ENCODE measurements at places on chromosomes 6 and 20.
A peak's percentile ranks its signal among the peaks of the same experiment; 100 is the strongest.

GRCh38 chr6:143528164-143528811 is 16.8 kb upstream of the FUCA2 start:
- DNase-seq: no peak

DNA sequence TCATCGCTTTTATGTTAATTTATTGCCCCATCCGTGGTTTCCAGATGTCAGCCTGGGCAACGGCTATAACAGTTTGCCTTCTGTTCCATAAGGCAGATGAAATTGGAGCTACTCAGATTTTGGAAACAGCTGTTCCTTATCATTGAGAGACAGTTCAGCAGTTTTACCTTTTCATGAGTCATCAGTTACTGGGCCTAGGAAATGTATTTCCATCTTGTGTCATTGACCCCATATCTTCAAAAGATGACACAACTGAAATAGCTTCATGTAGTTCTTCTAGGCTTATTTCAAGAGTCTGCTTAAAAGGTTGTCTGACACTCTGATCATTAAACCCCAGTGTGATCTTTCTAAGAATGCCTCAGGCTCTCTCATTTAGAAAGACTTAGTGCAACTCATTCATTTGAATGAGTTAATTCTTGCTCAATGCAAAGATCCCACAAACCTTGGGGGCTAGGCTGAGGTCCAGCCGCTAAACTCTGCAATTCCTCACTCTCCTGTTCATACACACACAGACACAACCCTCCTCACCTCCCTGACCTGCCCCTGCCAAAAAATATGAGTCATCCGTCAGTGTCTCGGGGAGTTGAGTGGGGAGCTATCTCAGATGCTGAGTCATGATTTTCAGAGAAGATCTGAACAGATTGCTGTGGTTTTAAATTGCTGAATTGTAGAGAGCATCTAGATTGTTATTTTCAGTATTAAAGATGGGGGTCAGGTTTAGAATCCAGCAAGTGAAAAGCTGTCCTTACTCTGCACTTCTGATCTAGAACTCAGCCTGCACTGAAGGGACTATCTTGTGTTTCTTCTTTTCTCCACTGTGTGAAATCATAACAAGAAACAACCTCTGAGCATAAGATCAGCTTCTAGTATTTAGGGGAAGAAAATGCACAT is 61.8 kb downstream of the RPP40 start:
- DNase-seq: peak; percentile 42

- no peak for DNase-seq
These were observed 11.2 kb upstream of the TSBP1 start for GRCh38 chr6:32382757-32383420.

- no peak for DNase-seq
These were observed 63.5 kb downstream of the LRFN2 start for GRCh38 chr6:40523505-40524172.

DNA sequence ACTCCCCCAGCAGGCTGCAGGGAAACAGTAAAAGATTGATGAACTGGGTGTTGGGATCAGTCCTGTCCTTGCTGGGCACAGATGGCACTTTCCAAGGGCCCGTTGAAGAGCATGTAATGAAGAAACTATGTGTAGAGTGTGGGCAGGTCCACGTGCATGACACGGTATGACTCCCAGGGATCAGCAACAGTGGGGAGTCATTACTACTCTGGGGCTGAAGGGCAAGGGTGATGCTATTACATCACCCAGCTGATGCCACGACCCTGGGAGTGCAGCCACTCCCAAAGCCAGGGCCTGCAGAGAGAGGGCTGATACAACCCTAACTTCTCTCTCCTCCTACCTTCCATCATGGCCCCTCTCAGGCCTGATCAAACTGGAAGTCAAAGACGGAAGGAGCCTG is 20.1 kb downstream of the KCNK17 start:
- no peak for DNase-seq

- no peak for DNase-seq
These were observed 223.9 kb downstream of the ERMARD start for GRCh38 chr6:169975286-169975685.

- DNase-seq: no peak
These were observed 277.1 kb downstream of the KHDC1L start for GRCh38 chr6:72948153-72948552.

GRCh38 chr6:54284161-54284860 is 23.9 kb upstream of the TINAG start:
- peak; percentile 4 for DNase-seq

- no peak for DNase-seq
These were observed 24.1 kb upstream of the CCR6 start for GRCh38 chr6:167098825-167099225.

DNA sequence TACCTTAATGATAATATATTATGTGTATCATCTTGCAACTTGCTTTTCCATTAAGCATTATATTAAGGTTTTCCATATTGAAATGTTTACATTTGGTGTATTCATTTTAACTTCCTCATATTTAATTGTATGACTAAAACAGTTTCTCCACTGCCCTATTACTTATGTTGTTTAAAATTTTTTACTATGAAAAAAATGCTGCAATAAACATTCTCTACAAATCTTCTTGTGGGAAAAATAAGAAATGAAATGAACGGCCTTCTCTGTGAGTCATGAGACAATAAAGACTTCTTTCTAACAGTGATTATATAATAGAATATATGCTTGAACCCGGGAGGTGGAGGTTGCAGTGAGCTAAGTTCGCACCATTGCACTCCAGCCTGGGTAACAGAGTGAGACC is 25.5 kb downstream of the FASTKD5 start:
- DNase-seq: no peak

DNA sequence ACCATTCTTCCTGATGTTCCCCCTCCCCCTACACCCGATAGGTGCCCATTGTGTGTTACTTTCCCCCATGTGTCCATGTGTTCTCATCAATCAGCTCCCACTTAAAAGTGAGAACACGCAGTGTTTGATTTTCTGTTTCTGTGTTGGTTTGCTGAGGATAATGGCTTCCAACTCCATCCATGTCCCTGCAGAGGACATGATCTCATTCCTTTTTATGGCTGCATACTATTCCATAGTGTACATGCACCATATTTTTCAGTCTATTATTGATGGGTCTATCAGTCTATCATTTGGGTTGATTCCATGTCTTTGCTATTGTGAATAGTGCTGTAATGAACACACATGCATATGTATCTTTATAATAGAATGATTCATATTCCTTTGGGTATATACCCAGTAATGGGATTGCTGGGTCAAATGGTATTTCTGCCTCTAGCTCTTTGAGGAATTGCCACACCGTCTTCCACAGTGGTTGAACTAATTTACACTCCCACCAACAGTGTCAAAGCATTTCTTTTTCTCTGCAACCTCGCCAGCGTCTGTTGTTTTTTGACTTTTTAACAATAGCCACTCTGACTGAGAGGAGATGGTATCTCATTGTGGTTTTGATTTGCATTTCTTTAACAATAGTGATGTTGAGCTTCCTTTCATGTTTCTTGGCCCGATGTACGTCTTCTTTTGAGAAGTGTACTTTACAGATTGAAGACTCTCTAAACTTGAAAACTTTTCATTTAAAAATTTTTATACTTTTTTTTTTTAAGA is 41.0 kb upstream of the GCNT2 start:
- no peak for DNase-seq

- DNase-seq: no peak
These were observed 27.9 kb upstream of the NT5E start for GRCh38 chr6:85421972-85422371.
